ENCODE measurements at places on chromosomes 5 and 9. TPM values are rescaled to one million over a fixed set of nuclear protein-coding genes. Genes with fewer than 3 reads are reported as not detected.

The UNC13B gene
- 38.3 TPM for total RNA-seq

The CD72 gene
- total RNA-seq, result 1.0 TPM

The PCBD2 gene
- total RNA-seq, result 2.8 TPM

DNA sequence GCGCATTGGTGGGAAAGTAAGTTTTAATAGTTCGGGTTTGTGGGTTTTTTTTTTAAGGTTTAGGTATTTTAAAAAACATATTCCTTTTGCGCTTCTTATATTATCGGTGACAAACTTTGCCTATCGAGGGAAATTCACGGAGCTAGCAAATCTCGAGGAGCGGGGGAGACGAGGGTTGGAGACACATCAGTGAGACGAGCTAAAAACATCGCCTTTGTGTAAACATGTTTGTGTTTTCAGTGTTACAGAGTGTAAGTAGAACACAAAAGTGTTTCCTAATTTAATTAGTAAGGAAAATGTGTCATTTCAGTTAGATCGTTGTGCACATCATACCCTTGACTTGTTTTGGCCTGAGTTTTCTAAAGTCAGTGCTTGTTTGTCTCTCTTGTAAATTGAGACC lies 945 bp downstream of the BTF3 start:
- DNase-seq, result no peak

DNA sequence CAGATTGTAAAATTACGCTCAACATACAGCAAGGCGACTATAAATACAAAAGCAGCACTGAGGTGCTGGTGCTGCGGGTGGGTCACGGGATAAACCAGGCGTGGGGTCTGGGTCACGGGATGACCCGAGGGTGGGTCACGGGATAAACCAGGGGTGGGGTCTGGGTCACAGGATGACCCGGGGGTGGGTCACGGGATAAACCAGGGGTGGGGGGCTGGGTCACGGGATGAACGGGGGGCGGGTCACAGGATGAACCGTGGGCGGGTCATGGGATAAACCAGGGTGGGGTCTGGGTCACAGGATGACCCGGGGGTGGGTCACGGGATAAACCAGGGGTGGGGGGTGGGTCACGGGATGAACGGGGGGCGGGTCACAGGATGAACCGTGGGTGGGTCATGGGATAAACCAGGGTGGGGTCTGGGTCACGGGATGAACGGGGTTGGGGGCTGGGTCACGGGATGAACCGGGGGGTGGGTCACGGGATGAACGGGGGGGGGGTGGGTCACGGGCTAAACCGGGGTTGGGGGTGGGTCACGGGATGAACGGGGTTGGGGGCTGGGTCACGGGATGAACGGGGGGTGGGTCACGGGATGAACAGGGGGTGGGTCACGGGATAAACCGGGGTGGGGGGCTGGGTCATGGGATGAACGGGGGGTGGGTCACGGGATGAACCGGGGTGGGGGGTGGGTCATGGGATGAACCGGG lies 30.2 kb upstream of the SLC9A3 start:
- DNase-seq, result no peak

- DNase-seq, result no peak
These were observed 37.0 kb upstream of the PIK3R1 start for GRCh38 chr5:68178579-68178978.

The HSPB3 gene
- total RNA-seq, result 21.1 TPM

The RGS7BP gene
- 0.51 TPM for total RNA-seq

GRCh38 chr9:128702445-128702948 lies at the start of gene PKN3:
TSS of gene PKN3 (plus strand) at chr9:128702503. CDS start at chr9:128702916, 413 bp downstream.
- DNase-seq, result peak; percentile 63

The SPATA9 gene
- total RNA-seq, result 0.51 TPM

DNA sequence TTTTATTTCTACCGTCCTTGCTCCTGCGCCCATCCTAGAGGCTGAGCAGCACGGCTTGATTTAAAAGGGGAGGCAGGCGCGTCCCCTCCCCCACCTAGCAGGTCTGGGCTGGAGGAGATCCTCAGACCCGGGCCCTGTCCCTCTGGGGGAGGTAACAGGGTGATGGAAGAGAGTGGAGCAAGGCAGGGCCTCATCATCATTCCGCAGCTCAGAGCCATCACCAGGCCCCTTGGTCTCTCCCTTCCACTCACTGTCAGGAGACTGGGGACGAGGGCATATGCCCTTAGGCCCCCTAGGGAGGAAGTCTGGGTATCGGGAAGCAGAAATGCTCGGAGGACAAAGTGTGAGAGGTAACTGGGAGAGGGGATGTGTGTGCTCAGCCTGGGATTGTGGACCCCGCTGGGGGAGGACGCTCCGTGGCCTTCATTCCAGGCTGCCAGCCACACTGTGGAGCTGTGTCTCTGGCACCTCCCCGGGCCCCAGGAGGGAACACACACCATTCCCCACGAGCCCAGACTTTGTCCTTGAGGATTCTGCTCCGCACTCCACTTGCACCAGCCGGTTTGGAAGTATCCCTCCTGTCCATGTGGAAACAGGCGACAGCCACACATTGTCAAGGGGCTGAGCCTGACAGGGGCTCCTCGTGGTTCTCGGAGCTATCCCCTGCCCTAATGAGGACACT lies 761 bp downstream of the REEP2 start:
- no peak for DNase-seq

DNA sequence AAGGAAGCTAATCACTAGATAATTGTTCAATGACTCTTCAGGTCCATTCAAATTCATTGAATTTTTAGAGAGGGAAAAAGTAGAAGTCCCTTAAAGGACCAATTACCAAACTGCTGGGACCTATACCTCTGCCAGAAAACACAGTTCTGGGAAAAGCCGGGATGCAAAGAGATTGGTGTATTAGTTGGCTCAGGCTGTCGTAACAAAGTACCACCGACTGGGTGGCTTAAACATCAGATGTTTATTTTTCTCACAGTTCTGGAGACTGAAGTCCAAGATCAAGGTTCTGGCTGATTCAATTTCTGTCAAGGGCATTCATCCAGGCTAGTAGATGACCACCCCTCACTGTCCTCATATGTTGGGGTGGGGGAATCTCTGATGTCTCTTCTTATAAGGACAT lies 177.1 kb upstream of the FSTL4 start:
- no peak for DNase-seq

GRCh38 chr9:85041466-85042137 lies 372.1 kb downstream of the NTRK2 start:
- no peak for DNase-seq

The NCS1 gene
- total RNA-seq, result 52.0 TPM
